ENCODE measurements at places on chromosomes 12 and 14.

DNA sequence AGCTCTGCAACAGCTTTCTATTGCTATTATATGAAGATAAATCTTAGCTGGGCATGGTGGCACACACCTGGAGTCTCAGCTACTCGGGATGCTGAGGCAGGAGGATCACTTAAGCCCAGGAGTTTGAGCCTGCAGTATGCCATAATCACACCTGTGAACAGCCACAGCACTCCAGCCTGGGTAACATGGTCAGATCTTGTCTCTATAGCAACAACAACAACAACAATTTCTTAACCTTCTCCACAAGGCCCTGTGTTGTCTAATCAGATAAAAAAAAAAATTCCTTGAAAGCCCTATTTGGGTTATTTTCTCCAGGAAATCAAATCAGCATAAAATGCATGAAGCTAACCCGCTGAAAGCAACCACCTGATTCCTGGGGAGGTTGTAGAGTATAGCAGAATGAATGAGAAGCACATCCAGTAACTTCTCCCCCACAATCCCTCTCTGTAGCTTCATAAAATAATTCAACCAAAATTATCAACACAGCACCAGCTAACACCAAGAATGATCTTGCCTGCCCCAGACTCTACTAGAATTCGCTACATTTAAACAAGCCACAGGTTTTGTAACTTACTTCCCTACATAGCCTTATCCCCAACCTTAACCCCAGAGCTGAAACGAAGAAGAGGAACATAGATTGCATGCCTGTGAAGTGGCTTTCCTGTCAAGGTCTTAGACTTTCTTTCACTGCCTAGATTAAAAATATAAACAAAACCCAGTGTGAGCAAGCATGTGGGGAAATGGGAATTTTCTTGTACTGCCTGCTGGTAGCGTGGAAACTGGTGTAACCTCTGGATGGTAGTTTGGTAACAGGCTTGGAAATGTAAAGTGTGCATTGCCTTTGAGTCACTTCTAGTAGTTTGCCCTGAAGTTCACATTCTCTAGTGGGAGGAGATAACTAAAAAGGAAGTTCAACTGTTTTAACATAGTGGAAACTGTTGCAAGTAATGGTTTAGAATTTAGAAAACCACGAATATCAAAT is 6.0 kb upstream of the STK38L start:
- no peak for DNase-seq

DNA sequence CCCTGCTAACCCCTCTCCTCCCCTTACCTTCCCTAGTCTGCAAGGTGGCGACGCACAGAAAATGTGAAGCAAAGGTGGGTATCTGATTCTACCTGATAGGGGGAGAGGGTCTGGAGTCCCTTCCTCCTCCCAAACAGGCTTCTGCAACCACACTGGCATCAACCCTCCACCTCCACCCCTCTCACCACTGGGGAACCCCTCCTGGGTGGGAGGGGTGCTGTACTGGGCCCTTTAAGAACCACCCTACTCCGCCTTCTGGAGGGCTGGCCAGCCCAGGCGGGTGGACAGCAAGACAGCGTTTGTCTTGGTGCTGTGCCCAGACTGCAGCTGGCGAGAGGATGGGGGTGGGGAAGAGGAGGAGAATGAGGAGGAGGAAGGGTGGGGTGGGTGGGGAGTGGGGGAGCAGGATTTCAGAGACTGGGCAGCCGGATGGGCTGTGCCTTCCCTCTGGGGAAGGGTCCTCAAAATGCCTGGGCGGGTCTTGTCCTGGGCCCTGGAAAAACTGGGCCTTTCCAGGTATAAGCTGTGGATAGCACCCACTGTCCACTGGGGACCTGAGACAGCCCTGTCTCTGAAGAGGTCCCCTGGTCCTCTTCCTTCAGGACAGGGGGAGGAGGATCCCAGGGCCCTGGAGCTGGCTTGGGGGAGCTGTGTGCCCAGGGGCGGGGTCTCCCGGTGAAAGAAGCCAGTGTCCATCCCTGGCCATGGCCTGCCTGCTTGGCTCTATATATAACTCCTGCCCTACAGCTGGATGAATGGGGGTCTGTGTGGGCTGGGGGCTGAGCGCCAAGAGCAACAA is 2.8 kb downstream of the TNS2 start:
- peak; percentile 48 for DNase-seq

DNA sequence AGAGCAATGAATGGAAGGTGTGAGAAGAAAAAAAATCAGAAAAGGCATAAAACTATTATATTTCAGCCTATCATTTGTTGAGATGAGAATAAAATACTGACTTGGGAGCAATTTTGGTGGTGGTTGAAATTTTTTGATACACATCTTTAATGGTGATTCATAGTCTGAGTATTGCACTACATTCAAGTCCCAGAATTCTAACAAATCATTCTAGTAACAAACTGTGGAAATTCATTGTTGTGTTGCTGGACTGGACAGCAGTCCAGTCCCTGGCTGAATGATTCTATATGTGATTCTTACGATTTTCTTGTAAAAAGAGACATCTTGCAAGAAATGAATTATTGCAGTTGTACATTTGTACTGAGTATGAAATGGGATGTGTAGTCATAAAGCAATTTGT is 268.6 kb downstream of the TRHDE start:
- no peak for DNase-seq

DNA sequence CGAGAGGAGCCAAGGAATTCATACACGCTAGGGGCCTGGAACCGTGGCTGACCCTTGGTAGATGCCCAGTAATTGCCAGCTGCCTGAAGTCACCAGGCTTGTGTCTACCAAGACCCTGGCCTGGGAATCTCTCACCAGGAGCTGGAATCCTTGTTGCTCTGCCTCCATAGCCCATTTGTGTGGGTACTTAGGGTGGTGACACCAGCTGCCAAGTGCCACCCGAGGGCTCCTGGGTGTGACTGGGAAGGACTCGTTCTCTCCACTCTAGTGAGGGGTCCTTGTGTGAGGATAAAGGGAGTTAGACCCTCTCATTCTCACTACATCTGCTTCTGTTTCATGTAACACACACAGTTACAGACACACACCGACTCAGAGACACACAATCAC is 17.9 kb downstream of the SERPINA1 start:
- no peak for DNase-seq

GRCh38 chr14:94181835-94182234 is 7.7 kb downstream of the PPP4R4 start:
- DNase-seq, result no peak

DNA sequence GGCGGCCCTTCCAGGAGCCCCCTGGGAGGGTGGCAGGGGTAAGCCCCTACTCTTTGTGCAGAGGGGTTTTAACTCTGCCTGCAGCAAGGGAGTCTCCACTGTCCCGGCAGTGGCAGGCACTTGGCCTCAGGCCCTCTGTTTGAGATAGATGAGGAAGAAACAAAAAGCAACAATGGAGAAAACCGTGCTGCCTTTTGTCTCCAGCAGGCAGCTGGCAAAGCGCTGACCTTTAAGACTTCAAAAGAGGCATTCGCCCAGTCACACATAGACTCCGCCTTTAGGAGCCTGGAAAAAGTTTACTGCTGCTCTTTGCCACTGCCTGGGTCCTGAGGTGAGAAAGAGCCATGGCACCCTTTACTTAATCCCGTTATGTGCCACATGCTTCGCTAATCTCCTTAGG is 158.2 kb upstream of the NTF3 start:
- DNase-seq, result no peak

- DNase-seq, result peak; percentile 20
These were observed 101.9 kb upstream of the SFSWAP start for GRCh38 chr12:131608740-131609690.

- DNase-seq, result no peak
These were observed 12.1 kb downstream of the SERPINA1 start for GRCh38 chr14:94376108-94376975.

- peak; percentile 77 for DNase-seq
These were observed 7.3 kb downstream of the STAC3 start for GRCh38 chr12:57243521-57244311.

- no peak for DNase-seq
These were observed 40.0 kb downstream of the ZFYVE1 start for GRCh38 chr14:72986857-72987256.

DNA sequence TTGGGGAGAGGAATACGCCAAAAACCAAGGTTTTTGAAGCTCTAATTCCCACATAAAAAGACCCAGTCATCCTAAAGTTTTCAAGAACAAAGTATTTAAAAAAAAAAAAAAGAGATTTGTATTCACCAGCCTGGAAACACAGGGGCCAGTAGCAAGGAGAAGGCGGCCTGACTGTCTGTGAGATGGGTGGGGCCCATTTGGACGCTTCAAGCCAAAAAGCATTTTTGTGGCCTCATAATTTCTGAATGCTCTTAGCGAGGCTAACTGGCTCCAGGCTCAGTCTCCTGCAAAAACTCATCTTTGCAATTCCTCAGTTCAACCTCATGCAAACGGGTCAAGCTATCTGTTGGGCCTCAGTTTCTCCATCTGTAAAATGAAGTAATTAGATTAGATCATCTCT is 514.1 kb downstream of the MED13L start:
- DNase-seq, result no peak

DNA sequence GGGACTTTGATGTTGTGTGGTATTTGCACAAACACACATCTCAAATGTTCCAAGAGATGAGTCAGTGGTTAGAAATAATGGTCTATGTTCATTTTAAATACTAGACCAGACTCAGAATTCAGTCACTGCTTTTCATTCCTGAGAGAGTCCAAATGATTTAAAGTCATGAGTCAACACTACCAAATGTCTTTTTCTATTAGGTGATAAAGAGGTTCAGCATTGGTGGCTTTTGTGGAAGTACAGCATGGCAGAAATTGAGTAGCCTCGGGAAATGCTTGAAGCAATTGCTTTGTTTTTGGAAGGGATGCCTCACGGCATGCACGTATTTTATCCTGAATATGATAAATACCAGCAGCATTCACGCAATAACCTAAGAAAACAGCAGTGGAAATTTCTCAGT is 115.7 kb downstream of the DIO2 start:
- peak; percentile 3 for DNase-seq

GRCh38 chr14:31605702-31606101 is 44.5 kb downstream of the NUBPL start:
- no peak for DNase-seq

DNA sequence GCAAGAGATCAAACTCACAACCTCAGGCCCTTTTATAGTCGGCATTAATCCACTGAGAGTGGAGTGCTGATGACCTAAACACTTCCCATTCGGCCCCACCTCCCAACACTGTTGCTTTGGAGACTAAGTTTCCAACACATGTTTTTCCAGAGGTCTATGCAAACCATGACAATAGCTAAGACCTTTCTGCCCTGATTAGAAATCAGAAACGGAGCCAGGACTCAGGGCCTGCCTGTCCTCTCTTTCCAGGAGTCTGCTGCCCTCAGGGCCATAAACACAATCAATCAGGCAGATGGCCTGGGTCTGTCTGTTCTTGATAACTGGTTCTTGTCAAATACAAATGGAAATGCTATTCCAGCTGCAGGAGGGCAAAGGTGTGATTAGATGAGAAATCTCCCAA is 97.2 kb upstream of the PSMC1 start:
- no peak for DNase-seq

DNA sequence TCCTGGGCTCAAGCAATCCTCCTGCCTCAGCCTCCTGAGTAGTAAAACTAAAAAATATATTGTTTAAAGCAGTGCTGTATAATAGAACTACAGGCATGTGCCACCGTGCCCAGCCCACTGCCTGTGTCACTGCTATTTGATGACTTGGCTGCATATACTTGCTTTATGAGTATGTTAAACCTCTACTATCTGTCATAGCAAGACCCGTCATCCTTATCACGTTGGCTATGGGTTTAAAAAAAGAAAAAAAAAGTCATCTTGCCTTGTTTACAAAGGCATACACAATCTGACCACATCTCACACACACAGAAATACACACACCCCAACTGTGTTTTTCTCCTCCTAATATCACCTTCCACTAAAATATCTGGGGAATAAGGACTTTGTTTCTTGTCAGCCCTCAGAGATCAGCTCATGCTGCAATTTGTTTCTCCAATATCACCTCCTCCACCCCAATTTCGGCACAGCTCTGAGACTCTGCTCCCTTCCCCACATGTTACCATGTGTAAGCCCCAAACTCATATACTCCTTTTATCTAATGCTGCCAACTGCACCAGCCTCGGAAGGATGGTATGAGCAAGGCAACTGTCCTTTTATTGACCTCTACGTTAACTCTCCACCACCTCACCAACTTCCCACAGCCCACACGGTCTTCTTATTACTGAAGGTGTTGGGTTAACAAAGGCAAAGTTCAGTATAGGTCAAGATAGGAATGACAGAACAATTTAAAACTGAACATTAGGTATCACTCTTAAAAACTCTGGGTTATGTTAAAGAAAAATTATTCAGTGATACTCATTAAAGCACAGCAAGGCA is 802 bp upstream of the TMPRSS12 start:
- DNase-seq, result no peak

DNA sequence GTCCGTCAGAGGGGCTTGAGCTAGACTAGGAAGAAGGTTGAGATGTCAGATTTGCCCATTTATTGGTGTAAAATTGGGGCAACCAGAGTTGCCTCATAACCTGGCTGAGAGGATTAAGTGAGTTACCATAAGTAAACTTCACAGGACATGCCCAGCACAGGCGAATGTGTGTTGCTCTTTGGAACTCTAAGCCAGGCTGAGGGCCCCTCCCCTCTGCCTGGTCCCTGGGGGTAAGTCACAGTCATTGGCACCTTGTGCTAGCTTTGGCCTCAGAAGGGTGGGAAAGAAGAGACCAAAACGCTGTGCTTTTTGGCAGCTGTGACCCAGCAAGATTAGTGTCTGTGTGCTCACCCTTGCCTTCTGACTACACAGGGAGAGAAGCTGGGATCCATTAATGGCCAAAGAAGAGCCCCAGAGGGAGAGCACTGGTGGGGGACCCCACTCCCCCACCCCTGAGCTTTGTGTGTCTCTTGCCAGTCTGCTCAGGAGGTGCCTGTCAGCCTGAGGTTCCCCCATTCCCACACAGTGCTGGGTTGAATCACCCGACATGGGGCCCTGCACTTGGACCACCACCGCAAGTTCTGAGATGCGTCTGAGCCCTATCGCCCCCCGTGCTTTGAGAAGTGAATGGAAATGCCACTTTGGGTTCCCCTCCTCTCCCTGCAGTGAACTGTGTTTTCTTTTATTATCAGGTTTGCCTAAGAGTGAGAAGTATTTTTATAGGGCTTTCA is 74.1 kb downstream of the CACNA1C start:
- no peak for DNase-seq

GRCh38 chr12:47838286-47838931 is 18.7 kb upstream of the HDAC7 start:
- DNase-seq, result peak; percentile 55

GRCh38 chr14:66508846-66509621 is 1.1 kb downstream of the GPHN start:
- DNase-seq, result peak; percentile 52
